Activated naive CD4-positive, alpha-beta T cell treated with anti-CD3 and anti-CD28 coated beads, Interleukin-2, amount 10 ng/mL, durations not matched to agents 7 days and 5 days (primary cell): ENCODE measurements at places on chromosomes 5 and 9.

DNA sequence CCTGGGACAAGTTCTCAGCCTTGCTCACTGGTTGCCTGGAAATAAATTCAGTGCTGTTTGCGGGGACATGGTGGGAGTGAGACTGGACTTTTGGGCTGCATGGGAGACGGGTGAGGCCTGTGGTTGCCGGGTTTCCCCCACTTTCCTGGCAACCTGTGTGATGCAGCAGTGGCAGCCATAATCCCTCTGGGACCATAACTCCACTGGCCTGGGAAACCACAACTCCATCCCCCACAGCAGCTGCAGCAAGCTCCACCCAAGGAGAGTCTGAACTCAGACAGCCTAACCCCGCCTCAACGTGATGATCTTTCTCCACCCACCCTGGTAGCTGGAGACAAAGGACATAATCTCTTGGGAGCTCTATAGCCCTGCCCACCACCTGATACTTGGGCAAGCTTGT is 349.9 kb downstream of the PIK3R1 start:
- no peak for DNase-seq

GRCh38 chr9:107875571-107875980 is 386.0 kb upstream of the KLF4 start:
- DNase-seq = no peak

- DNase-seq = no peak
These were observed 71.4 kb downstream of the RAPGEF6 start for GRCh38 chr5:131563434-131564228.

- DNase-seq = no peak
These were observed 82.0 kb downstream of the YIPF5 start for GRCh38 chr5:144088206-144089064.

DNA sequence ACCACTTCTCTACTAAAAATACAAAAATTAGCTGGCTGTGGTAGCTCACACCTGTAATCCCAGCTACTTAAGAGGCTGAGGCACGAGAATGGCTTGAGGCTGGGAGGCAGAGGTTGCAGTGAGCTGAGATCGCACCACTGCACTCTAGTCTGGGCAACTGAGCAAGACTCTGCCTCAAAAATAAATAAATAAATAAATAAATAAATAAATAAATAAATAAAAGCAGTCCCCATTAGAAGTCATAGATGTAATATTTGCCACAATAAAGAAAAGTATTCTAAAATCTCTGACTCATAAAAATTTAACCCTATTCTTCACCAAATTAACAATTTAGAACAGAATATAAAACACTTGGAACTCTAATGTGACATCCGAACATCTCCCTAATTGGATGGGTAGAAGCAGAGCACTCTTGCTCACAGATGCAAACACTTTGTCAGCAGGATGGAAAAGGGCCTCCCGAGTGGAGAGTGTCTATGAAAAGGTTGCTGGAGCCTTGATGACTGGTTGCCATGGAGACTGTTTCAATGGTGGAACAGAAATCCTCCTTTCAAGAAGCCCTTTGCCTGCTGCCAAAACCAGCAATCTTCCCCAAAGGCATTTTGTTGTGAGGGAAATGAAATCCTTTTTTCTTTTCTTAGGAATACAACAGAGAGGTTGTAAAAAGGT is 38.9 kb upstream of the TRAF1 start:
- DNase-seq = no peak

DNA sequence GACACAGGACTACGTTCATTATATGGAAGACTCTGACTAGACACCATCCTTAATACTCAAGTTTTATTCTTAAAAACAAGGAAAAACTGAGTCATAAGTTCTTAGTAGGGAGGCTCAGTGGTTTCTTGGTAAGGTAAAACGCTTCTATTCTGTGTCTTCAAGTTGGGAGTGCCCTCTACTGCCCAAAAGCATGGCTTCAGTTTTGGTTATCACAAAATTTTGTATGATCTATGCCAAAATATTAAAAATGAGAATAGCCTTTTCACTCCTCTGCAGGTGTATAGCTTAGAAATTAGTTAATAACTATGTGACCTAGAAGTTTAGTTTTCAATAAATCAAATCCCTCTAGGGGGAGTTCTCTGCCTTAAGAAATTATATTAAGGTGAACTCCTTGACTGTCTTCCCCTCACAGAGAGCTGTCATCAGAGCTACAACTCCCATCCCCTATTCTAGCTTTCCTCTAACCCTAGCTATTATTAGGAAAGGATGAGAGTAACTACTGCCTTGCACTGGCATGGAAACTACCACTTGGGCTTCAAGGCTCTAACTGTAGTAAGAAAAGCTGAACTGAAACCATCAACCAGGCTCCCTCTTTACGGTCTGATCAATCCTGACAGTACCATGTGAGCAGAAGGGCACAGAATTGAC is 189.7 kb downstream of the GNAQ start:
- no peak for DNase-seq
